ENCODE measurements at places on chromosomes 4 and X.

DNA sequence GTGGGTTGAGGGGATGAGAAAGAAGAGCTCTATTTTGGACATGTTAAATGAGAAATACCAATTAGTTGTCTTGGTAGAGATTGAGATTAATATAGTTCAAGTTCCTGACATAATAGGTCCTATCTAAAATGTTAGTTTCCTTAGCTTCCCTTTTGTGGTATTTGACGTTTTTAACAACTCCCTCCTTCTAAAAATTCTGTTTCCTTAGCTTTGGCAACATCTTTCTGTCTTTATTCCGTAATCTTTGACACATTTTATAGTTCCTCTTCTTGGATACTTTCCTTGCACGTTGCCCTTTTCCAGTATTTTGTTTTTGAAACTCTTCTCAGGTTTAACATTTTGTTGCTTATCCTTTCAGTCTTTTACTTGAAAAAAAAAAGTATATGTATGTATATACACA lies 36.9 kb downstream of the LAMTOR3 start:
- DNase-seq: no peak

DNA sequence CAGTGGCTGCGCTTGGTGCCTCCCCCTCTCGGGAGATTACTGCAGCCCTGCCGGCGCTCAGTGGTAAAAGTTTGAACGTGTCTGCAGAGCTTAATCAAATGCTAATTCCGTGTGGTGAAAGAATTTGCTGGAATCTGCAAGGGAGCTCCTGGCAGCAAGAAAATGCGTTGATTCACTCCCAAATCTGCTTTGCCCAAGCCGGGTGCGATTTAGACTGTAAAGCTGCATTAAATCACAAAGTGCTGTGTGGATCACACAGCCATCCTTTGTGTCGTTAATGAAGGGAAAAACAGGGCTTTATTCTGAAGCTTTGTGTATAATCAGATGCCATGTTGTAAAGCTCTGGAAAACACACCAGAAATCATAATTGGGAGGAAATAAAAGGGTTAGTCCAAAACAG lies 444.1 kb downstream of the BCOR start:
- DNase-seq: no peak

GRCh38 chr4:15691346-15692135 lies 9.9 kb downstream of the FAM200B start:
- DNase-seq: no peak

DNA sequence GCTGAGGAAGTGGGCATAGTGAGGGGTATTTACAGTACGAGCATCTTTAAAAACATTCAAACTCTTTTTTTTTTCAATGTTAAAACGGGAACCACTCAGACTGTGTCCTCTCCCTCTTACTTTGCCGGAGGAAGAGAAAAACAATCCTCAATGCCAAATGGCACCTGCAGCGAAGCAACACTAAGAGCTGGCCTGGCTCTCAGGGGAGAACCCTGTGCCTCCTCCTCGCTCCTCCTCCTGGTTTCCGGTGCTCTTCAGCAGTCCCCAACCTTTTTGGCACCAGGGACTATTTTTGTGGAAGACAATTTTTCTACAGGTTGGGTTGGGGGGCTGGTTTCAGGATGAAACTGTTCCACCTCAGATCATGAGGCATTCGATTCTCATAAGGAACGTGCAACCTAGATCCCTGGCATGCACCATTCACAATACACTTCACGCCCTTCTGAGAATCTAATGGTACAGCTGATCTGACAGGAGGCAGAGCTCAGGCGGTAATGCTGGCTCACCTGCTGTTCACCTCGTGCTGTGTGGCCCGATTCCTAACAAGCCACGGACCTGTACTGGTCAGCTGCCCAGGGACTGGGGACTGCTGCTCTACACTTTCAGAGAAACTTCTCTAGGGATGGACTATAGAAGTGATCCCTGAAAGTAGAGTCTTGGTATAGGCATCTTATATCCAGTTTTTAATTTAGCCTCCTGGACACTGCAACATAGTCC lies 404.1 kb downstream of the RAPGEF2 start:
- no peak for DNase-seq

GRCh38 chr4:139392797-139393196 lies 61.1 kb upstream of the RAB33B start:
- no peak for DNase-seq

DNA sequence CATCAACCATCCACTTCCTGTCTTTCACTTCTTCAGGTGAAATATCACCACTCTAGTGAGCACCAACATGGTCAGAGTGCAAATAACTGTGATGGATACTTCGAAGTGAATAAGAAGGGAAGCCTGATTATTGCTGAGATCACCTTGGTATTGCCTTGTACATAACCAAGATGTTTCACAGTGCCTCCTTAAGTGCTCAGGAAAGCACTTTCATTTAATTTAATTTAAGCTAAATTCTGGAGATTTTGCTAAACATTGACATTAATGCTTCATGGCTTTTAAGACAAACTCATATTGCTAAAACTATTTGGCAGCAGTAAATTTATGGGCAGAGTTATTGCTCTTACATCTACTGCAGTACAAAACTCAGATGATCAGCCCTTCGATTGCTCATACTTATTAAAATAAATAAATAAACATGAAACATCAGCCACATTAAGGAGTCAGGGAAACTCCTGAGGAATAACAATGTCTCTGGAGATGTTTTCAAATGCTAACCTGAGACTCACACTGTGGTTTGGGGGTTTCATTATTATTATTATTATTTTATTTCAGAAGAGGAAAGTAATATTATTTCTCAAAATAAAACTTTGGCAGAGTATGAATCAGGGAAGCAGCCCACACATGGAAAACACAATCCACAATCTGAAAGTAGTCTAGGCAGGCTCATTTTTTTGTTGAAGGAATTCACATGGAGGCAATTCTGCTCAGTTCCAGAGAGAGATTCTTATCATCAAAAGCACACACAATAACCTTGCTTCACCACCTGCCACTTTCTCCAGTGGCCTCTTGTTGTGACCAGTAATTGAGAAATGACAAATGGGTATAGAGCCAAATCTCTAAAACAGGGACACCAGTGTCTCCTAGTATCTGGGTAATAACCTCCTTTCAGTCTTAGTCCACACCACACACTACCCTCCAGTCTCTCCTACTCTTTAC lies 344.2 kb downstream of the MAPK10 start:
- DNase-seq: no peak

DNA sequence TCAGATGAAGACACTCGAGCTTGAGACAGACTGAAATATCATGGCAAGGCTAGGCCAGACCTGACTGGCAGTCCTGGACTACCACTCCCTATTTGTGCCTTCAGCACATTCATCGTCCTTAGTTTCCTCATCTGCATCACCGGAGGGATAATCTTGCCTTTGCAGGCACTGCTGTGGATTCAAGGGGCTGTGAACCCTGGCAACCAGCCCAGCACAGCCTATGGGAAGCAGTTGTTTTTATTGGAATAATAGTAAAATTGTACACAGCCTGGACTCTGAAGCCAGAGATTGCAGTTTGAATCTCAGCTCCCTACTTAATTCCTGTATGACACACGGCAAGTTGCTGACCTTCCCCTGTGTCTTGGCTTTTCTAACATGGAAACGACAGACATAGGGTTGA lies 161.0 kb downstream of the NSUN7 start:
- no peak for DNase-seq

GRCh38 chr4:10046471-10046870 lies 25.2 kb upstream of the SLC2A9 start:
- no peak for DNase-seq

DNA sequence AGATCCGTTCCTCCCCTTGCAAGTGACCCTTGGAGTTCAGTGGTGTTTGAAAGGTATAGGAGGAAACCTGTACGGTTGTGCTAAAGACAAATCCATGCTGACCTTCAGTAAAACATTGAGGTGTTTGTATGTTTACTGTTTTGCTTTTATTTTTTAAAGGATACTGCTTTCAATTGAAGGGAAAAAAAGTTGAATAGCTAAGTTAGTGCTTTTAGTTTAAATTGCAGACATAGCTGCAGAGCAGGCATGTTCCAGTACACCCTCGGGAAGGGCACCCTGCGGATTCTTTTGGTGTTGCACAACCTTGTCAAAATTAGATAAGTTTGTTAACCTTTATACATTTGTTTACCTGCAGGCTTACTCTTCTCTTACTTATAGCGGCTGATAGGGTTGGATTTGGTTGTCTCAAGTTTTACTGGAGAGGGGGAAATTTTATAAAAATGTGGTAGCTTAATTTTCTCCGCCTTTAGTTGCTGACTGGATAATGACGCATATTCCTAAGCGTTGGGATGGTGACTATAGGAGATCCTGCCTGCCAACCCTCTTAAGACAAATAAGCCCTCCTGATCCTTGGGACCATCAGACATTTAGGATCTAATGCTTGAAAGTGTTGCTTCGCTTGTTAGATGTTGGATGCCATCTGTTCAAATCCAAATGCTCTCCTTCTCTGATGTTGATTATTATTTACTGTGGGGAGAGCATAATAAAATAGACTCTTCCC lies 2.0 kb downstream of the RAPGEF2 start:
- DNase-seq: peak; percentile 82

DNA sequence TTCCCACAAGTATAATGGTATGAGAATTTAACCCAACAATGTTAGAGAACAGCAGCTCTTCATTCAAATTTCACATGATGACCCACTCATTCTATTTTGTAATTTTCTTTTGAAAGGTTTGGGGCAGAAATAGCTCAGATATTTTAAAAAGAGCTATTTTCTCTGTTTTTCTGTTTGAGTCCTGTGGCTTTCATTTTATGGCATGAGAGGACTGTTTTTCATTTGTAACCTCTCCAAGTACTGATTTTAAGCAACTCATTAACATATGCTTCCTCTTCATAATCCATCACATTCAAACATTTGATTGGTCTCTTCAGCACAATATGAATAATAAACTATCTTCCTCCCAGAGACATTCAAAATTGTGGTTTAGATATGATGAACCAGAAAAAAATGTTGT lies 129.0 kb upstream of the TEX13A start:
- no peak for DNase-seq

DNA sequence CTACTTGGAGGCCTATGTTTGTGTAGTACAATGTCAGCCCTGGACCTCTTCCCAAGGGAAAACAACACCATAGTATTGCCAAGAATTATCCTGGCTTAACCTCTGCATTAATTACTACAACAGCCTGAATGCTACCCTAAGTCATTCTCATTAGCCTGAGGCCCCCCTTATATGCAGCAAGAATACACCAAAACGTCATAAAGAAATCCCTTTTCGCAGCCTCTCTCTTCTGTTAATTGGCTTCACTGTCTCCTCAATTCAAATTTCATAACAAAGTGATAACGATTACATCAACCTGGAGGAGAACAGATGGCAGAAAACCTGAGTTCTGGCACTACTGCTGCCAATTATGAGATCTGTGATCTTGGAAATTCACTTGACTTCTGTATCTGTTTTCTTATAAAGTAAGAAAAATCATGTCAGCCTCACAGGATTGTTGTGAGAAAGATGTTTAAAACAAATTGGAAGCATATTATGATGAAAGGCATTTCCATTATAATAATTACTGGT lies 1663.1 kb downstream of the STIM2 start:
- no peak for DNase-seq

DNA sequence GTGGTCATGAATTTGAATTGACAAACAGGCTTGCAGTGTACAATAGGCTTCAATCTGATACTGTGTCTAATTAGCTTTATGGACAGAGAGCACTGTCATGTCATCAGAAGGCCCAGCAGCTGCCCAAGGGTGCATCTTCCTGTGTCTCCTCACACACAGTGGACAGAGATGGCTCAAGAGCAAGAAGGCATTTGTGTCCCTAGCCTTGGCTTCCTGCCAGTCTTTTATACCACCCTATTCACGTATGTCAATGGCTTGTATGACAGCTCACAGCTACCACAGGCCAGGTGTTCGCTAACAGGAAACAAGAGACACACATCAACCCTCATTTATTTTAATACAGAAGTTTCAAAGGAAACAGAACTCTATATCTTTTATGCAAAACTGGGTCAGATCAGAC lies 874.0 kb upstream of the AGA start:
- no peak for DNase-seq

- DNase-seq: no peak
These were observed 250.3 kb upstream of the KLF3 start for GRCh38 chr4:38413524-38414341.

GRCh38 chr4:30879855-30880598 lies 159.9 kb downstream of the PCDH7 start:
- DNase-seq: no peak

DNA sequence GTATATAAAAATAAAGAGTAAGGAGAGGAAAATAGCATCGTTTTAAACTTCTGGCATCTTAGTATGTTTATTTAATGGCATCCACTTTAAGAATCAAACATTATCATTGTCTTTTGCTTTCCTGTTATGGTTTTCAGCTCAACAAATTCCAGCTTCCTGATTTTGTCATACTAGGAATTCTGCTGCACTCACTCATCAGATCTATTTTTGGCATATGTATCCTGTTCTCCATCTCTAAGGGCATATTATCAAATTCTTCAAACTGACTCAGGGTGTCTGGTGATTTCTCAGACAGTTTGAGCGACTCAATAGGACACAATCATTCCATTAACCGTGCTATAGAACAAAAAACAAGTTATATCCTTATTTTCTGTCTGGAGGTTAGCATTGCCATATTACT lies 248.5 kb upstream of the DIAPH2 start:
- no peak for DNase-seq

DNA sequence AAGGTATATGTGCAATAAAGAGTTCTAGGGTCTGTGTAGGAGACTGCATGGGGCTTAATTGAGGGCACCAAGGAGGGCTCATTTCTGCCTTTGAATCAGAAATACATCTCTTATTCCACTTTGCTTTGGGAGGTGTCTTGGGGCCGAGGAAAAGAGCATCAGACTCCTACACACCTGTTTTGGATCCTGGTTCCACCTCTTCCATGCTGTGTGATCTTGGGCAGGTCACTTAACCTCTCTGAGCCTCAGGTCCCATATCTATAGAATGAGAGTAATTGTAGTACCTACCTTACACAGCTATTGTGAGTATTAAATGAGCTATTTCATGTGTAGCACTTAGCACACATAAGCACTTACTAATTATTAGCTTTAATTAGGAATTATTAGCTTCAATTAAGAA lies 100.6 kb downstream of the RTL5 start:
- DNase-seq: no peak

GRCh38 chrX:153941336-153942252 lies 2.8 kb downstream of the RENBP start:
- DNase-seq: peak; percentile 35

- DNase-seq: no peak
These were observed 33.1 kb upstream of the TAPT1 start for GRCh38 chr4:16259241-16259888.

GRCh38 chr4:70243091-70243490 lies 694 bp downstream of the CSN3 start:
- no peak for DNase-seq

DNA sequence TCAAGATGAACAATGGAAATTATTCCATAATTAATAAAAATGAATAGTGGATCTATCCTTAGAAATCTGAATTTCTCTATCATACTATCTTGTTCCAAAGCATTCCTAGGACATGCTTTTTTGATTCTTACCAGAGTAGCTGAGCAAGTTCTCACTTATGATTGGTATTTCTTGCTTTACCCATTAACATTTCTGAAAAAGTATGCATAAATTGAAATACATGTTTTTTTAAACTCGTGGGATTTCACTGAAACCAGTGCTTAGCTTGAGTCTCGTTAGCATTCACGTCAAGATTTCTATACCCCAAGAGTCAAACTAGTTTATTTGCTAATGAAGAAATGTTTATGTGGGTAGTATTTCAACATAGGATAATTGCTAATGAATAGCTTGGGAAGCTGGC lies 89.0 kb downstream of the ELOVL6 start:
- no peak for DNase-seq

GRCh38 chr4:189377569-189377968 lies 563.1 kb upstream of the FRG1 start:
- DNase-seq: no peak
